SJCRH30 (cell line): ENCODE measurements at places on chromosomes 2 and 18. TPM values are rescaled to one million over a fixed set of nuclear protein-coding genes. Genes with fewer than 3 reads are reported as not detected.
A peak's percentile ranks its signal among the peaks of the same experiment; 100 is the strongest.

DNA sequence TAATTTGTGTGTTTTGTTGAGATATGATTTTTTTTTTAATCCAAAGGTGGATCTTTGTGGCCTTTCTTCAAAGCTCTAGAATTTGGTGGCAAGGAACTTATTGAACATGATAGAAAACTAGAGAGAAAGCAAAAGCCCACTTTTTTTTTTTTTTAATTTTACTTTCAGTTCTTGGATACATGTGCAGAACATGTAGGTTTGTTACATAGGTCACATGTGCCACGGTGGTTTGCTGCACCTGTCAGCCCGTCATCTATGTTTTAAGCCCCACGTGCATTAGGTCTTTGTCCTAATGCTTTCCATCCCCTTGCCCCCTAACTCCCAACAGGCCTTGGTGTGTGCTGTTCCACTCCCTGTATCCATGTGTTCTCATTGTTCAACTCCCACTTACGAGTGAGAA, 135.9 kb downstream of the RHBDD1 start:
- no peaks in the 10 kb centered on the region for H3K27me3 ChIP-seq
- no peak overlapping the region for H3K27ac ChIP-seq
- H3K4me1 ChIP-seq: no peaks in the 10 kb centered on the region

CREG2 gene
- 0.04 TPM in 1 of 2 replicates, not detected in the other for total RNA-seq

TMEM247 gene
- not detected in 2 replicates for total RNA-seq

DNA sequence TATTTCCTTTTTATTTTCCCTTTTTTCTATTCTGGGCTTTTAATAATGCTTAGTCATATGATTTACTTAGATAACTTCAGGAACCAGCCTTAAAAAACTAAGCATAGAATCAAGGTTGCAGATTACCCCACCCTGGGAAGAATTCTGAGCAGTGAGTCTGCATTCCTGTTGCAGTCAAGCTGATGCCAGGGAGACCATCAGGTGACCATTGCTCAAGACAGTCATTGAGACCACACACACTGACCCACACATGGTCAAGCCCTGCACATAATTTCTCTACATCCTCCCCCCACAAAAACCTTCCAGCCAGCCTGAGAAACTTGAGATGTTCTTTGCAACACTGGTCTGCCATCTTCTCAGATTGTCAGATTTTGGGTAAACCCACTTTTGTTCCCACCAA, 83.9 kb downstream of the SH3YL1 start:
- H3K36me3 ChIP-seq: no peaks in the 10 kb centered on the region
- H3K4me1 ChIP-seq: peaks cover 8% of the 10 kb centered on the region; the same call in 1 of the 2 replicates
- no peak for DNase-seq
- no peaks in the 10 kb centered on the region for H3K27me3 ChIP-seq
- no peak overlapping the region for H3K4me3 ChIP-seq
- H3K27ac ChIP-seq: no peak overlapping the region

- peak; percentile 38 for DNase-seq
- no peaks in the 10 kb centered on the region for H3K36me3 ChIP-seq
- no peaks in the 10 kb centered on the region for H3K27me3 ChIP-seq
- H3K4me3 ChIP-seq: no peak overlapping the region
Observed at GRCh38 chr2:50674876-50675275, 357.1 kb downstream of the NRXN1 start.

- H3K36me3 ChIP-seq: no peaks in the 10 kb centered on the region
- H3K27me3 ChIP-seq: no peaks in the 10 kb centered on the region
- no peak overlapping the region for H3K4me3 ChIP-seq
- H3K4me1 ChIP-seq: no peaks in the 10 kb centered on the region
Observed at GRCh38 chr2:161427664-161428587, 11.8 kb downstream of the TBR1 start.

GLI2 gene
- total RNA-seq: 13.0 and 18.4 TPM in 2 replicates

- H3K4me3 ChIP-seq: no peak overlapping the region
- H3K27ac ChIP-seq: no peak overlapping the region
- DNase-seq: no peak
- H3K4me1 ChIP-seq: no peaks in the 10 kb centered on the region
Observed at GRCh38 chr18:21575656-21576055, 24.8 kb downstream of the ESCO1 start.

- DNase-seq: no peak
- H3K4me1 ChIP-seq: no peaks in the 10 kb centered on the region
- H3K4me3 ChIP-seq: no peak within 1 kb of the TSS
- H3K36me3 ChIP-seq: no peaks in the 10 kb centered on the region
Observed at GRCh38 chr18:57352271-57352701, at the start of gene ST8SIA3. TSS of gene ST8SIA3 (plus strand) at chr18:57352557. CDS start at chr18:57352847, 290 bp downstream.

- no peak overlapping the region for H3K27ac ChIP-seq
- H3K4me1 ChIP-seq: peaks cover 9% of the 10 kb centered on the region
- no peak overlapping the region for H3K4me3 ChIP-seq
- no peaks in the 10 kb centered on the region for H3K36me3 ChIP-seq
Observed at GRCh38 chr2:207969249-207969648, 56.1 kb downstream of the PLEKHM3 start.

CD8A gene
- 0.10 and 0.16 TPM in 2 replicates for total RNA-seq

GRCh38 chr2:201261906-201262305, 1.6 kb downstream of the CASP8 start:
- no peaks in the 10 kb centered on the region for H3K27me3 ChIP-seq
- H3K36me3 ChIP-seq: no peaks in the 10 kb centered on the region
- DNase-seq: no peak
- no peak overlapping the region for H3K27ac ChIP-seq
- H3K4me3 ChIP-seq: no peak overlapping the region

GRCh38 chr2:52874466-52875106, 893.0 kb upstream of the CHAC2 start:
- H3K4me3 ChIP-seq: no peak overlapping the region
- H3K27me3 ChIP-seq: no peaks in the 10 kb centered on the region
- no peak overlapping the region for H3K27ac ChIP-seq
- no peaks in the 10 kb centered on the region for H3K4me1 ChIP-seq
- no peaks in the 10 kb centered on the region for H3K36me3 ChIP-seq

DNA sequence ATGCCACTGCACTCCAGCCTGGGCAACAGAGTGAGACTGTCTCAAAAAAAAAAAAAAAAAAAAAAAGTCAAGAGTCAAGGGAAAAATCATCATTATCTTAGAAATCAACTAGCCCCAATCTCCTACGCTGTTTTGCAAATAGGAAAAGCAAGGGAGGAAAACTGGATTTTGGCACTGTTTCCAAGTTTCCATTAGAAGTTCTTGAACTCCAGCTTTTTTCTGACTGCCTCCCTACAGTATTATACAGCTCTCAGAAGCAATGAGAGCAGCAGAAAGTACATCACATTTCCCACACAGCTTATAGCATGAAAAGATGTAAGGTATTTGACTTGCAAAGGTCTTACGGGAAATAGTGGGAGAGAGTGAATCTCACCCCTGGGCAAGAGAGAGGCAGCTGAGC, 127.8 kb downstream of the OSR1 start:
- H3K27ac ChIP-seq: no peak overlapping the region
- H3K4me1 ChIP-seq: no peaks in the 10 kb centered on the region
- H3K27me3 ChIP-seq: no peaks in the 10 kb centered on the region
- H3K36me3 ChIP-seq: no peaks in the 10 kb centered on the region
- no peak for DNase-seq
- H3K4me3 ChIP-seq: no peak overlapping the region

DNA sequence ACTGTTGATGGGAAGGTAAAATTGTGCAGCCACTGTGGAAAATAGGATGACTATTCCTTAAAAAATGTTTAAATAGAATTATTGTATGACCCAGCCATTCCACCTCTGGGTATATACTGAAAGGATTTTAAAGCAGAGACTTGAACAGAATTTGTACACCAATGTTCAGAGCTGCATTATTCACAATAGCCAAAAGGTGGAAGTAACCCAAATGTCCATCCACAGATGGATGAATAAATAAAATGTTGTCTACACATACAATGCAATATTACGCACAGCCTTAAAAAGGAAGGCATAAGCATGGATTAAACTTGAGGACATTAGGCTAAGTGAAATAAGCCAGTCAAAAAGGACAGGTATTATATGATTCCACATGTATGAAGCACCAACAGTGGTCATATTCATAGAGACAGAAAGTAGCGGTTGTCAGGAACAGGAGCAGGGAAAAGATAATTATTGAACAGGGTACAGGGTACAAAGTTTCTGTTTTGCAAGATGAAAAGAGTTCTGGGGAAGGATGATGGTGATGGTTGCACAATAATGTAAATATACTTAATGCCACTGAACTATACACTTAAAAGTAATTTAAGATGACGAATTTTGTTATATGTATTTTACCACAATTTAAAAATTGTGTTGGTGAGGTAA, 39.4 kb downstream of the EVA1A start:
- H3K4me3 ChIP-seq: no peak overlapping the region
- DNase-seq: no peak
- H3K36me3 ChIP-seq: no peaks in the 10 kb centered on the region

GRCh38 chr18:13879937-13880336, 35.4 kb downstream of the MC2R start:
- no peaks in the 10 kb centered on the region for H3K36me3 ChIP-seq
- H3K4me1 ChIP-seq: no peaks in the 10 kb centered on the region
- no peak overlapping the region for H3K27ac ChIP-seq
- no peak for DNase-seq
- H3K4me3 ChIP-seq: no peak overlapping the region

DNA sequence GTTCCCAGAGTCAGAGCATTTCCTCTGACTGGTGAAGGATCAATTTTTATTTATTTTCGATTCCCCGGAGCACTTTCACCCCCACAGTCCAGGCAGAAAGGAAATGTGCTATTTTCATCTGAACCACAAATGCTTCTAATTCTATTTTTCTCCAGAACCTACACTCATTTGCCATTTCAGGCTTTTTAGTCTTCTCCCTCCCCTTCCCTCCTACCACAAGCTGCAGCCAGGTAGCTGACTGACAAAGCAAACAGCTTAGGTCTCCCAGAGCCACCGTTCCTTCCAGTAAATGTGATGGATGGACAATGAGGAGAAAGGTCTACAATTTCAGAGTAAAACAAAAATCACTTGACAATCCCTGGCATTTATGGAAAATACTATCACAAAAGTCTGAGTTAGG, 76.9 kb downstream of the KLF7 start:
- H3K4me3 ChIP-seq: no peak overlapping the region
- no peaks in the 10 kb centered on the region for H3K36me3 ChIP-seq
- no peak for DNase-seq
- no peaks in the 10 kb centered on the region for H3K27me3 ChIP-seq
- H3K27ac ChIP-seq: no peak overlapping the region
- H3K4me1 ChIP-seq: no peaks in the 10 kb centered on the region; the same call in 1 of the 2 replicates

GRCh38 chr2:237195396-237196120, 109.9 kb downstream of the COPS8 start:
- H3K36me3 ChIP-seq: no peaks in the 10 kb centered on the region
- DNase-seq: peak; percentile 61
- H3K27ac ChIP-seq: no peak overlapping the region
- H3K4me3 ChIP-seq: no peak overlapping the region
- peaks cover 35% of the 10 kb centered on the region for H3K4me1 ChIP-seq

ANKRD30BL gene
- total RNA-seq: not detected in 2 replicates

FBXO41 gene
- 12.0 and 14.2 TPM in 2 replicates for total RNA-seq

MC5R gene
- total RNA-seq: not detected in 2 replicates

- H3K4me3 ChIP-seq: no peak overlapping the region
- no peaks in the 10 kb centered on the region for H3K27me3 ChIP-seq
- DNase-seq: no peak
- H3K36me3 ChIP-seq: no peaks in the 10 kb centered on the region
- H3K4me1 ChIP-seq: peaks cover 6% of the 10 kb centered on the region; the same call in 1 of the 2 replicates
- no peak overlapping the region for H3K27ac ChIP-seq
Observed at GRCh38 chr2:1053786-1054185, 103.1 kb downstream of the SNTG2 start.

ASB1 gene
- total RNA-seq: 43.8 and 46.9 TPM in 2 replicates

ANKRD29 gene
- 3.9 TPM in 2 replicates for total RNA-seq

DNA sequence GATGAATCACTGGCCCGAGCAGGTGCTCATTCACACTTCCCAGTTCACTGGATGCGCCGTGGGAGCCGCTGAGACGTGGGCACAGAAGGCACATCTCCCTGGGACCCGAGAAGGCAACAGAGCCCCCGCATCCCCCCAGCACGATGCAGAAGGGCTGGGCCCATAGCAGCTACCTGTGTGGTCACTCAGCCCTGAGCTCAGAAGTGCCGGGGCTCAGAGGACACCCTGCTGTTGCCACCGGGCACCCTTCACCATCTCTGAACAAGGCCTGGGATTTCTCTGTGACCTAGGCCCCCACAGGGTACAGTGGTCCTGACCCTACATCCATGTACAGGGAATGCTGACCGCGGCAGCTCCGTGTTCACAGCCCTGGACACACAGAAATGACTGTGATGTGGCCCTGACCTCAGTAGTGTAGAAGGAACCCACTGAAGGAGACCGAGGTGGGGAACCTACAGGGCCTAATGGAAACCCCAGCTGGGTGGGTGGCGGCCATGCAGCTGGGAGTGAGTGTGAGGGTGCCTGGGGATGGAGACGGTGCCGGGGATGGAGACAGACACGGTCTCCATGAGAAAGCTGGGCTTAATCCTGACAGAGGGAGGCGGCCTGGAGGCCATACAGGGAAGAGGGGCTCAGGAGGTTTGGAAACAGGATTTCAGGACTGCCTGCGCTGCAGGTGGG, 111.9 kb upstream of the OTOS start:
- no peaks in the 10 kb centered on the region for H3K27me3 ChIP-seq
- H3K4me3 ChIP-seq: no peak overlapping the region
- no peak overlapping the region; the same call in 1 of the 2 replicates for H3K27ac ChIP-seq

DNA sequence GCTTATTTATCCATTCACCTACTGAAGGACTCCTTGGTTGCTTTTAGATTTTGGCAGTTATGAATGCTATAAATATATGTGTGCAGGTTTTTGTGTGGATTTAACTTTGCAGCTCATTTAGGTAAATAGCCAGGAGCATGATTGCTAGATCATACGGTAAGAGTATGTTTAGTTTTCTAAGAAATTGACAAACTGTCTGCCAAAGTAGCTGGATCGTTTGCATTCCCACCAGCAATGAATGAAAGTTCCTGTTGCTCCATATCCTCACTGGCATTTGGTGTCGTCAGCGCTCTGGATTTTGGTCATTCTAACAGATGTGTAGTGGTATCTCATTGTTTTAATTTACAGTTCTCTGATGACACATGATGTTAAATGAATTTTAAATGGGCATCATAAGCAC, 8.7 kb upstream of the DIPK1C start:
- no peak overlapping the region for H3K4me3 ChIP-seq
- no peaks in the 10 kb centered on the region for H3K4me1 ChIP-seq
- H3K36me3 ChIP-seq: no peaks in the 10 kb centered on the region
- DNase-seq: no peak
- H3K27ac ChIP-seq: no peak overlapping the region
- H3K27me3 ChIP-seq: no peaks in the 10 kb centered on the region

DNA sequence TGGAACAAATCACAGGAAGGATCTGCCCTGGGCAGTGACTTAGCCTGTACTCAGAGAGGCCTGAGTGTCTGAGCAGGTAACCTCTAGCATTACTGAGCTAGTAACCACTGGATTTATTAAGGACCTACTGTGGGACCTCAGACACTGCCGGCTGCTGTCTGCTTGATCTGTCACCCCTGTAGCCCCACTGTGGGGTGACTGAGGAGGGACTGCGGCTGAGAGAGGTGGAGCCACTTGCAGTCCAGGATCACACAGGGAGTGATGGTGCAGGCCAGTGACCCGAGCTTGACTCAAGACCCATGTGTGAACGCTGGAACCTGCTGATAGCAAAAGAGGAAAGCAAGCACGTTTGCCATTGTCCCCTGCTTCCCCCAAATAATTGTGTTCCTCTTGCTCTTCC, 15.6 kb downstream of the CHMP1B start:
- no peaks in the 10 kb centered on the region for H3K36me3 ChIP-seq
- no peak for DNase-seq
- no peaks in the 10 kb centered on the region for H3K27me3 ChIP-seq
- H3K4me3 ChIP-seq: no peak overlapping the region
- H3K27ac ChIP-seq: no peak overlapping the region

CTLA4 gene
- 0.10 TPM in 1 of 2 replicates, not detected in the other for total RNA-seq

- peaks cover 7% of the 10 kb centered on the region for H3K36me3 ChIP-seq
- DNase-seq: peak; percentile 44
- peak overlapping the region; percentile 11 for H3K27ac ChIP-seq
- peaks cover 31% of the 10 kb centered on the region for H3K4me1 ChIP-seq
- H3K27me3 ChIP-seq: no peaks in the 10 kb centered on the region
Observed at GRCh38 chr2:182915369-182916326, 49.2 kb upstream of the FRZB start.
